ENCODE measurements at places on chromosomes 12 and 14.

DNA sequence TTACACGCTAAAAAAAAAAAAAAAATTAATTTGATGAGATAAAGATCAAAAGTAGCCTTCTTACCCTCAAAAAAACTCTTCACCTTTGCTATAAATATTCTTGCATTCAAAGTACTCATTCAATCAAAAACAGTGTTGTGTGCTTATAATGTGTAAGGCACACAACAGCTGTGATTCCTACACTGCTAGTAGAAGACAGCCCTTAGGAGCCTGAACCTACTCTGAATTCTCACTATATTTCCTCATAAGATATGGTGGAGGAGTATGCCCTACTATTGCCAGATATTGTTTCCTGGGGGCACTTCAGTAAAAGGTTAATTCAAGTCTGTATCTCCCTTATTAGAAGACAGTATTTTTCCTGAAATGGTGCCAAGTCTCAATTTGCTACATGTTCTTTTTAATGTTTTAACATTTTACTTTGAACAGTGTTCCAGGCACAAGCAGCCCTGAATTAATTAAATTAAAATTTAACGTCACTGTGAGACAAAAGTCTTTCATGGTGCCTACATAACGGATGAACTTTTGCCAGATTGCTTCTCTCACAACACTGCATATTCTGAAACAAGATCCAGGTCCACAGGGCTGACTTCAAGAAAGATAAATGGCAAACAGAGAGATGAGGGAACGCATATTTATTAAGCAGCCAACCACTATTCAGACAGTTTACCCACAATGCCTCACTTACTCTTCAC, 19.3 kb downstream of the PPP2R5E start:
- DNase-seq = no peak

- DNase-seq = no peak
These were observed 12.5 kb downstream of the TAS2R13 start for GRCh38 chr12:10896854-10897253.

DNA sequence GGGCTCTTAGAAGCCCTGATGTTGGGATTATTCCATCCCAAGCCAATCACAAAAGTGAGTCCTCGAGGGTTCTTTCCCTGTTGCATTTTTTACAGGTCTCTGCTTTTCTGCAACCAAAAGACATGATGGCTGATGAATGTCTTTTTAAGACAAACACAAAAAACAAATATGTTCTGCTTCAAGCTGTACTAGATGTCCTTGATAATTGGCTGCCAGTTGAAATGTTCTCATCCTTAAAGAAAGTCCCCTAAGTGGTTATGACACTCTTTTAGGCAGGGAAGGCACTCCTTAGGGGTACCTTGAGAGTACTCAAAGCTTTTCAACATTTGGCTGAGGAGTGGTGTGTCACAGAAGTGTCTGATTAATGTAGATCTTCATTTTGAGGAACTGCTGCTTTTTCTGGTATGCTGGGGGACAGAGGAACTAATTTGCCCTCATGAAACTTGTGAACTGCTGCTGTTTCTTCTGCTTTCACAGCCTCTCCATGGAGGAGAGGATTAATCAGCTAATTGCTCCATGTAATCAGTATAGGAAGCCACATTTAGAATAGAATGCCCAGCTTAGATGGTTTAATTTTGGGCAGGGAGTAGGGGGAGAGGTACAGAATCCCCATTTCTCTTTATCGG, 22.8 kb upstream of the IGF1 start:
- DNase-seq = no peak

GRCh38 chr14:85531141-85531586, 1.2 kb downstream of the FLRT2 start:
- DNase-seq = peak; percentile 15

DNA sequence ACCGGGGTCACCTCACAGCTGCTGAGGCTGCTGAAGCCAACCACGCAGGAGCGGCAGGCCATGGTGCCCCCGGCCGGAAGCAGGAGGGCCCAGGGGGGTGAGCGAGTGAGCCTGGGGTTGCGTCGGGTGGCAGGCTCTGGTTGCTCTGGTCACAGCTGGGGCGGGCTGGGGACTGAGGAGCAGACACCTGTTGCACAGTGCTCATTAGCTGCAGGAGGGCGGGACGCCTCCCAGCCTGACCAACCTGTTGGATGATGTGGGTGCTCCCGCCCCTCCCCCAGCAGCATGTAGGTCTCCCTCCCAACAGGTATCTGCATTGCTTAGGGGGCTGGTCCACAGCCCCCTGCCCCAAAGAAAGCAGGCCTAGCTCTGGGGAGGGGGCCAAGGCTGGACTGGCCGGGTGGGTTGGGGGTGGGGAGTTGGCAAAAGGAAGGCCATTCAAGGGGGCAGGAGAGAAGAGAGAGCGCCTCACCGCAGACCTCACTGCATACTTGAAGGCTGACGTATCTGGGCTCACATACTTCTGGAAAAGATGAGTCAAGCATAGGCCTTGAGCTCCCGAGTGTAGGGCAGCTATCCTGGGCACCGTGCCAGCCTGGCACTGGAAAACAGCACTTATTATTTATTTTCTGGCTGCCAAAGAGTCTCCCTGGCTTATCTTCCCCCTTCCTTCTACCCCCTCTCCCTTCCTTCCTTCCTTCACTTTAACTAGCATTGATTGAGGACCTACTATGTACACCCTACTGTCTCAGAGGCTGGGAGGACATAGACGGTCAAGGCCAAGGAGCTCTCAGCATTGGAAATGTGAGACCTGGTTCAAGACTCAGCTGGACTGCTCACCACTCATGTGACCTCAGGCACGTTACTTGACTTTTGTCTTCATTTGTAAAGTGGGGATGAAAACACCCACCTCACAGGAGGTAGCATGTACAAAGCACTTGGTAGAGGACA, at the start of gene KRT80:
Gene KRT80 (minus strand): TSS at position 174 of the 951 bp plus-strand sequence. CDS start 112 bp downstream, at position 62.
- DNase-seq = no peak

DNA sequence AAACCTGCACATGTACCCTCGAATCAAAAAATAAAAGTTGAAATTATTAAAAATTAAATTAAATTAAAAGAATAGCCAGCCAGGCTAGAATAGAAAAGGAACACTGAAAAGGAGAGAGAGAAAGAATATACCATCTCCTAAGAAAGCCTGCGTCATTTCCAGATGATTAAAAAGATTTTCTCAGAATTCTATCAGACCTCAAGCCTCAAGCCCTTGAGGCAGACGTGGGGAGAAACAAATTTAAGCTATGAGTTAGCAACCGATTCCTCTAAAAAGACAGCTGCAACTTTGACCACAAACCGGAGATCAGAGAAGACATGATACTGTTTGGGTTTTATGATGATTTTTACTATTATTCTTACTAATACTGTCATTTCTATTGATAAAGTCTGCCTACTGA, 138.3 kb downstream of the KSR2 start:
- DNase-seq = no peak

Measured in midbrain (tissue), 1 donor.